ENCODE measurements at places on chromosomes 7 and 10.
A peak's percentile ranks its signal among the peaks of the same experiment; 100 is the strongest.

GRCh38 chr10:124289851-124290795 is 128.6 kb downstream of the OAT start:
- DNase-seq: peak; percentile 17

DNA sequence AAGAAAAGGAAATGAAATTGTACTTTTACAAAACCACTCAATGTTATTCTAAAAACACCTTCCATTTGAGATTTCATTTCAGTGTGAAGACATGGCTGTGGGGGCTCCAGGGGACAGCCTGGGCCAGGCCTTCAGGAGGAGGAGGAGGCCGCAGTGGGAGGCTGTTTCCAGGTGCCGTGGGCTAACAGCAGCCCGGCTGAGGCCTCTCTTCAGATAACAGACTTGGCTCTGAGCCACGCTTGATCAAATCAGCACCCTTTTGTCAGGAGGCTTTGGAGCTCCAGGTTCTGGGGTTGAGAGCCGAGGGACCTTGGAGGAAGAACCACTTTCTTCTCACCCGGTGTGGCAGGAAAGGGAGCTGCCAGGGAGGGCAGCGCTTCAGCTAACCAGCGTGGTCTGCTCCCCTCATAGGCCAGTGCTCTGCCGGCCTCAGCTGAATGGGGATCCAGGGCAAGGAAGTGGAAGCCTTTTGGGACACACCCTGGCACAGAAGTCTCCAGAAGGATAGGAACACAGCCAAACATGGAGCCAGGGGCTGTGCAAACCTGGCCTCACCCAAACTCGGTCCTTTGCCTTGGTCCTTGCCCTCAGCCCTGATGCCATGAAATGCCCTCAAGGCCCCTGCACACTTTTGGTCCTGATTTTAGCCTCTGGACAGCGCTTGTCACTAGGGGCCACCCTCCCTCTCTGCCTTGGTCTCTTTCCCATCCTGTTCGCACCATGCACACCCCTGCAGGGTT is 23.5 kb upstream of the CHST15 start:
- no peak for DNase-seq

DNA sequence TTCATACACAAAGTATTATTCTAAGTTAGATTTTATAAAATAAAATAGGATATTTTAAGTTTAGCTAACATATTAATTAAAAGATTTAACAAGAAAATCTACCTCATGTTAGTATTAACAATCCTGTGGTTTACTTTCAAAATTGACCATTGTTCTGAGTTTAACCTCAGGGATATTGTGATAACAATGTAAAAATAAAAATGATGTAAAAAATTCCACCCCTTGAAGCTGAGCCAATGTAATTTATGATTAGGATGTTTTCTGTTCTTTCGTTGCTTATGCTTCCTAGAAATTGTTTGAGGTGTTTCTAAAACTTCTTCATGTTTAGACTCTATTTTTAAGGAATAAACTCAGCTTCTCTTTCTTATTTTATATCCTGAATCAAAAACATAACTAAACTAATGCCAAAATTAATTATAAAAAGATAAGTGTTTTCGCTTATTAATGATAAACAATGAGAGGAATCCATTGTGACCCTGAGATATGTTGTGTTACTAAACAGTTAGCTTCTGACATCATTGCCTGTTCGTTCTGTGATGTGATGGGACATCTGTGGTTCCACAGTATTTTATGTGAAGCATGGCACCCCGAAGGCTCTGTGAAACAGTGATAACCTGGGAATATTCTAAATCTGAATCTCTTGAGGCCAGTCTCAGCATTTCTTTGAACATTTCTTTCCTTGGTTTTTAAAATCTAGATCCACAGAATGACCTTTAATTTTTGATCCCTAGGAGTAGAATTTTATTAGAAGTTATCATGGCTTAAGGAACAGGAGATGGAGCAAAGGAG is 340.8 kb downstream of the ARL4A start:
- no peak for DNase-seq

DNA sequence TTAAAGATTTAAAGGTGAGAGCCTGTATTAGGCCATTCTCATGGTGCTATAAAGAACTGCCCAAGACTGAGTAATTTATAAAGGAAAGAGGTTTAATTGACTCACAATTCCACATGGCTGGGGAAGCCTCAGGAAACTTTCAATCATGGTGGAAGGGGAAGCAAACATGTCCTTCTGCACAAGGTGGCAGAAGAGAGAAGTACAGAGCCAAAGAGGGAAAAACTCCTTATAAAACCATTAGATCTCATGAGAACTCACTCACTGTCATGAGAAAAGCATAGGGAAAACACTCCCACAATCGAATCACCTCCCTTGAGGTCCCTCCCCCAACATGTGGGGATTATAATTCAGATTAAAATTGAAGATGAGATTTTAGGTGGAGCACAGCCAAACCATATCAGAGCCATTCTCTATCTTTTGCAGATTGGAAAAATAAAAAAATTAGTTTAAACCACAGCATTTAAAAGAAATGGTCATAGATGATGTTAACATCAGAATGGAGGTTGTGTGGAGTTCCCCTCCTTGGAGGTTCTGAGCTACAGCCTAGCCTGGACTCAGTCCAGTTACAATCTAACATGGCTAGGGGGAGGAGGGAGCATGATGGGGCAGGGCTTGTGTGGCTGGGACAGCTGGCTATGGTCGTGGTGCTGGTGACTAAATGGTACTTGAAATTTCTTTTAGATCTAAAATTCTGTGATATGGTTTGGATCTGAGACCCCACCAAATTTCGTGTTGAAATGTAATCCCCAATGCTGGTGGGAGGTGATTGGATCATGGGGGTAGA is 33.1 kb downstream of the GSTO2 start:
- DNase-seq: no peak

- DNase-seq: no peak
Observed at GRCh38 chr10:123241391-123242141, 87.4 kb downstream of the BUB3 start.

DNA sequence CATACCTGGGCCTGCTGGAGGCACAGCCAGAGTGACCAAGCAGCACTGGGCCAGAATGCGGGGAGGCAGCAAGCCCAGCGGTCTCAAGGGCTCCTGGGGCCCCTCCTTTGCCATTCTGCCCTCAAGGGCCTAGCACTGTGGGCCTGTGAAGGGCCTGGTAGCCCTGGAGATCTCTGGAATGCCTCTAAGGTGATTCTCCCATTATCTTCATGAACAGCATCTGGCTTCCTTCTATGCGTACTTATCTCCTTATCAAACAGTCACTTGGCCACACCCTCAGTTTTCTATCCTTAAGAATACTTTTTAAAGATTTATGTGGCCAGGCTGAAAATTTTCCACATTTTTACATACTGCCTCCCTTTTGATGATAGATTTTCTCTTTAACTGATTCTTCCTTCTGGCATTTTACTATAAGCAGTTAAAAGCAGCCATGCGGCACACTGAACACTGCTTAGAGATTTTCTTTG is 67.5 kb upstream of the CCNY start:
- no peak for DNase-seq

- DNase-seq: peak; percentile 48
Observed at GRCh38 chr10:82887488-82887887, 1012.5 kb downstream of the NRG3 start.

DNA sequence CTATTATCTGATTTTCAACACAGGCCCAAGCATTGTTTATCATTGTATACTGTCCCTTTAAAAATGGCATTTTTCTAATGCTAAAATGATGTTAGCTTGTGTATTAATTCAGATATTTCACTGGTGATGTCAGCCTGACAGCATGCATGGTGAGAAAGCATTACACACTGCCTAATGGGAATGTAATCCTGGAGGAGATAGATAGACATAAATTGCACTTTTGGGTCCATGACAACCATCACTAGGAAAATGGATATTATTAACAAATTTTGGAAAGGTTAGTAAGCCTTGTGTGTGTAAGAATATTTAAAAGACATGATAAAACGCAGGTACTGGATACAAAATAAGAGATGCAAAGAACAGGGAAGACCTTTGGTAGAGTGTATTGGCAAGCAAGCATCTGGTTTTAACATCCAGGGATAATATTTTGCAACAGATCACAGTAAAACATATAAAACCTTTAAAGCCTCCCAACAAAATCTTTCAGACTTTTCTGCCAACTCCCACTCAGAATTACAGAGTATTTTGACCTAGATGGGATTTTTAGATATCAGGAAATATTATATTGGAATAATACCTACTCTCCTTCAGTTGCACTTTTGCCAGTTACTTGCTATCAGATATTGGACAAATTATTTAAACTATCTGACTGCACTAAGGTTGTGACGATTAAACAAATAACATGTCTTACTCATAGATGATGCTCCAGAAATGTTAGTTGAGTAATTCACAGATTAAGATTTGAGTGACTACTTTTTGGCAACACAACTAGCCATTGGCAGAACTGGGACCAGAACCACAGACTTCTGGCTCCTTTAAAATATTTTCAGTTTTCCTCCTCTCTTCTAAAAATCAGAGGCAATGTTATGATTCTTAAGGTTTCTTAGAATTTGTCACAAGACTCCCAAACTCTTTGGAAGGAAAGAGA is 291.6 kb upstream of the SEMA3C start:
- DNase-seq: no peak

- no peak for DNase-seq
Observed at GRCh38 chr10:48947690-48948469, 8.2 kb upstream of the LRRC18 start.

GRCh38 chr7:19811386-19811785 is 38.0 kb upstream of the TMEM196 start:
- no peak for DNase-seq

- DNase-seq: no peak
Observed at GRCh38 chr7:102252366-102252982, 34.2 kb upstream of the SH2B2 start.

- DNase-seq: no peak
Observed at GRCh38 chr7:105352018-105352612, 36.6 kb downstream of the SRPK2 start.

- DNase-seq: no peak
Observed at GRCh38 chr10:24449321-24449740, 240.4 kb downstream of the KIAA1217 start.

Data from NCI-H774 (cell line).